ENCODE measurements at places on chromosomes 12 and 14.

GRCh38 chr12:91866566-91866965, 279.1 kb downstream of the BTG1 start:
- no peak for DNase-seq

GRCh38 chr14:69270795-69271708, 11.1 kb downstream of the GALNT16 start:
- no peak for DNase-seq

- DNase-seq = no peak
These were observed 403.0 kb downstream of the SYT1 start for GRCh38 chr12:79267580-79267979.

DNA sequence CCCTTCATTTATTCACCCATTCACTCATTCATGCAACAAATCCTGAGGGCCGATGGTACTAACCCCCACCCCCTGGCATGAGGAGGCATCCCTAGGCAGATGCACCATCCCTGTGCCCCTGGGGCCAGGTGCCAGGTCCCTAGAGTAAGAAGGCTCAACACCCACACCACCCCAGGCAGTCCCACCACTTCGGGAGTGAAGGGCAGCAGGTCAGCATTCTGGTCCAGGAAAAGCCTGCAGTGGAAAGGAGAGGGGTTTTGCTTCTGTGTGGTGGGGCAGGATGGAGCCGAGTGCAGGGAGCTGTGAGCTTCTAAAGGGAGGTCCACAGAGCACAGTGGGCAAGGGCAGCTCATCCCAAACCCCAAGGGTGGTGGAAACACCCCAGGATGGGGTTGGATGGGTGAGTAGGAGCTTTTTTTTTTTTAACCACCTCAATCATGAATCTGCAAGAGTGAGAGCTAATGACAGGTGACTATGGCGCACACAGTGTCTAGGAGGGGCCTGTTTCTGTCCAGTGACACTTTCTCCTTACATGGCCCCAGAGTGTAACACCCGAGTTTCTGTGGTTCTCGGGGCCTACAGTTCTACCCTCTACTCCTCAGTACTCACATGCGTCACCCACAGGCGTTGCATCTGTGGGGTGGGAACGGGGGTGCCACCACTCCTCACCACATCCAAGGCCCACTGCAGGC, 414.3 kb downstream of the TMEM121 start:
- DNase-seq = no peak

DNA sequence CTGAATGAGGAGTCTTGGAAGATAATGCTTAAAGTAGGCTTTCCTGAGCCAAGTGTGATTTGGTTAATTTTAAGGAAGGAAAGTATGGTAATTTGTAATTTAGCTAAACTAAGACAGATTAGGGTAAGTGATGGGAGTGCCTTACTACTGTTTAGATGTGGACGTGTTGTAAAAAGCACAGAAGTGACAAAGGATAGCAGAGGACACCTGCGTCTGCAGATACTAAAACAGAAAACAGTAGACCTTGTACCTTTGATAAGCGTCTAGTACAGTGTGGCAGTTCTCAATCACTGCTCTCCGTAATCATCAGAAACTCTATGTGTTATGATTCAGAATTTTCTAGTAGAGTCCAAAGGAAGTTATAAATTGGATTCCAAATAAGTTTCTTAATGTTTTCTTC, 58.0 kb downstream of the MIA2 start:
- DNase-seq = no peak

DNA sequence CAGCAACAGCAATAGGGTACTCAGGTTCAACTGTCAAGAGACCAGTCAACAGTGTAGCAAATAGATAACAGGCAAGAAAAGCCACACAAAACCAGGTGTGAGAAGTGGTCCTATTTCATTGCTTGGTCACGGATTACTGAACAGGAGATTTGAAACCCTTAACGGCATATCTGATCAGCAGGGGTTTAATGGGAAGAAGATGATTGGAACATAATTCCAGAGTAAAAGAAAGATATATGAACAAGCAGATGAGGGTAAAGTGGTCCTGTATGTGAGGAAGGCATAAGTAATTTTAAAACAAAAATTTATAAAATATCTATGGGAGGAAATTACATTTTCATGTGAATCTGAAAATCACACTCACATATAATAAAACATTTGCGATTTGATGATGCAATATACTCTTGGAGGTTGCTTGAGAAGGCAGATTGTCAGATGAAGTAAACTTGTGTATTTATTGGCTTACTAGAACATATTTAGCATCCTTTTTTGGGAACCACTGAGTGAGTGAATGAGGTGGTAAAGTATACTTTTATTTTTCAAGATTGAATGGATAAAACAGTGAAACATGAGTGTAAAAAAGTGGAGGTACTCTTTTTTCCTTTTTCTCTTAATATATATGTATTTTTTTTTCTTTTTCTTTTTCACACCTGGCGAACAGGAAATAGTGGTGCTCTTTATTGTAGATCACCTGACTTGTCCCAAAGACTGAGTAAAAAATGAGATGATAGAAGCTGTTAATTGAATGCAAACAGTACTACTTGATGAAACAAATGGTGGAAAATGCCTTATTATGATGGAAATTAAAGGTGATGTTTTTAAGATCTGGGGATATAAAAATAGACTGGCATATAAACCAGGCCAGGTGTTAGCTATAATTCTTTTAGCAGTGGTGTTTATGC, 21.6 kb upstream of the SDR39U1 start:
- DNase-seq = no peak

- peak; percentile 0 for DNase-seq
These were observed 480.2 kb upstream of the FBXO33 start for GRCh38 chr14:39912192-39913100.

GRCh38 chr12:131132118-131132892, 178.6 kb downstream of the ADGRD1 start:
- peak; percentile 62 for DNase-seq

DNA sequence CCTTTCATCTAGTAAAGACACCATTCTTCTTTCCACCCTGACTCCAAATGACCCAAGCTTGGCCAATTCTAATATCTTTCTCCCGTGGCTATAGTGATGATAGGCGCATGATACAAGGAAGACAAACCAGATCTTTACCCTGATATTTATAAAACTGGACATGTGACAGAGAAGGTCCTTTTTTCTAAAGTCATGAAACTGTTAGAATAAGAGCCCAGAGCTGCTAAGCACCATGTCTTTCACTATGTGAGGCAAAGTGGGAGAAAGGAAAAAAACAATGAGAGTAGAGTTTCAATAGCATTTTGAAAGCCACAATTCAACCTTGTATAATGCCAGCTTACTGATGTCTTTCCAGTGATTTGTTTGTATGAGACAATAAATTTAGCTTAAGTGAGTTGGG, 212.4 kb downstream of the RASSF9 start:
- no peak for DNase-seq

GRCh38 chr14:92581966-92582566, 68.5 kb downstream of the RIN3 start:
- no peak for DNase-seq

DNA sequence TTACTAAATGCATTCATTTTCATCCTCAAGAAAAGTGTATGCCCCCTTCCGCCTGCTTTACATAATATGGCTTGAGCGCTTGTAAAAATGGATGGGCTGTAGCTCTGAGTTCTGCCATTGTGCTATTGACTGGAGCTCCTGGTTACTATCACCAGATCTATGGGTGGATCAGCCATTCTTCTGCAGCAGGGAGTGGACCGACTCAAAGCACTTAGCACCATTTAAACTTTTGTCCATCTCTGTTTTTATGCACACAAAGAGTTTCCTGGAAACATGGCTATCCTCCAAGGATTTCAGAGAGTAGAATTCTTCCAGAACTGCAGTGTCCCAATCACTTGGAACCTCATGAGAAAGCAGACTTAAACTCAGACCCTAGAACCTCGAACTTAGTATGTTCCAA, 4.5 kb upstream of the NUMB start:
- DNase-seq = no peak

GRCh38 chr12:94829552-94829951, 173.9 kb downstream of the NDUFA12 start:
- DNase-seq = no peak

- no peak for DNase-seq
These were observed 9.8 kb downstream of the ZNF385A start for GRCh38 chr12:54374562-54375258.

DNA sequence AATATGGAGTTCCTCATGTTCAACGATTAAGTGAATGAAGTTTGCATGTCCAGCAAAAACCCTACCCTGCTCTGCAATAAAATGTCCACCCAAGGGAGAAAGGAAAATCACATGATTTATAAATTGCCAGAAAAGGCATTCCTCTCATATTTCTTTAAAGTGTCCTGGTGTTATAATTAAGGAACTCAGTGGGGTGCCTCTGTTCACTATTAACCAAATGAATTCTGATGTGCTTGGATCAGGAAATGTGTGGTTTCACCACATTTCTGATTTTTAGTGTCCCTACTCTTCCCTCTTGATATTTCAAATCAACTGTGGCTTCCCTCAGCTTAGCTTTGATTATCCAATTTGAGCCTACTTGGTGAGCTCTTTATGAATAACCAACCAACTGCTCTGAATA, 208.1 kb downstream of the PHLDA1 start:
- DNase-seq = no peak

GRCh38 chr14:97366400-97366799, 569.2 kb downstream of the VRK1 start:
- DNase-seq = no peak

DNA sequence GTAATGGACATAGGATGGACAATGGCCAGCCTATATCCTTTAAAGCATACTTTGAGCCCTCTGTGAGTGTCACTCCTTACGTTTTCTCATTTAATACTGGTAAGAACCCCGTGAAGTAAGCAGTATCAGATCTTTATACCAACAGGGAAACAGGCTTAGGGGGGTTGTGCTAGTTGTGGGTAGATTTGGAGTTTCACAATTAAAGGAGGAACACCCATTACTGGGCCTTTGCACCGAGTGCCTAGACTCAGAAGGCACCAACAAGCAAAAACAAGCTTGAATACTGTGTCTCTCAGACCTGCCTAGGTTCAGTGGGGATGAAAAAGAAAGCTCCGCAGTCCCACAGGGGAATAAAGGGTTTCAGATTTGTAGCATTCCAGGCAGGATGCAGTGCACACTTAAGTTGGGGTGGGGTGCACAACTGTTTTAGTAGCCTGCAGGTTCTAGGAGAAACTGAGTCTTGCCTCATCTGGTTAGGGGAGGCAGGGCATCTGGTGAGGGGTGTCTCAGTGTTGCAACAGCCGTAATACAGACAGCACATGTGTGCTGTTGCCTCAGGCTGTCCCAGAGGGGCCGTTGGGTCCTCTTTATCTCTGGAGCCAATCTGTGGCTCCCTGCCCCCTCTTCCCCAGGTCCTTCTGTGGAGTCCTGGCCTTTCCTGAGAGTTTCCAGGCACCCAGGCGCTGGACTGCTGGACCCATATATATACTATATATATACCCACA, 51.2 kb downstream of the IRAK3 start:
- DNase-seq = no peak

- no peak for DNase-seq
These were observed 343.4 kb downstream of the LRIG3 start for GRCh38 chr12:58576916-58577315.

Measured in T-helper 1 cell (primary cell).